ENCODE measurements at places on chromosomes 1 and 21.

GRCh38 chr1:207999274-207999915 is 88.5 kb upstream of the CD34 start:
- DNase-seq = no peak

- DNase-seq = no peak
Measured at GRCh38 chr1:228206582-228207351, 1.1 kb upstream of the OBSCN start.

GRCh38 chr1:237032029-237032428 is 10.0 kb upstream of the RYR2 start:
- DNase-seq = no peak

GRCh38 chr1:231359113-231359512 is 21.0 kb downstream of the SPRTN start:
- no peak for DNase-seq

- DNase-seq = no peak
Measured at GRCh38 chr1:96825231-96825630, 103.6 kb downstream of the PTBP2 start.

- DNase-seq = peak; percentile 74
Measured at GRCh38 chr1:20633190-20634064, at the start of gene PINK1. PINK1 (plus strand) TSS chr1:20633458; CDS start chr1:20633549, 91 bp downstream.

DNA sequence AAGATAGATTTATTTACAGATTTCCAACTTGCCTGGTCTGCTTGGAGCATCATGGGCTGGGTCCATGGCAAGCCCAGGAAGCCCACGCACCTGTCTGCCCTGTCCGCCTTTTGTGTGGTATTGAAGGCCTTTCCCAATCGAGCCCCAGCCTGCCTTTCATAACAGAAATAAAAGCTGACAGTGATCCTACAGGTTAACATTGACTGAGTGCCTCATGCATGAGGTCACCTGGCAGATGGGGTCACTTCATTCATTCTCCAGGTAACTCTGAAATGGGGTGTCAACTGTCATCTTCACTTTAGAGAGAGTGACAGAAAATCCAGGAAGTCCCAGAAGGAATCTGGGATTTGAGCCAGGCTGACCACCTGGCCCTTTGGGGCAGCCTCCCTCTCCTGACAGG is 36.3 kb upstream of the CASZ1 start:
- no peak for DNase-seq

- DNase-seq = no peak
Measured at GRCh38 chr1:204257446-204257845, 43.7 kb upstream of the GOLT1A start.

DNA sequence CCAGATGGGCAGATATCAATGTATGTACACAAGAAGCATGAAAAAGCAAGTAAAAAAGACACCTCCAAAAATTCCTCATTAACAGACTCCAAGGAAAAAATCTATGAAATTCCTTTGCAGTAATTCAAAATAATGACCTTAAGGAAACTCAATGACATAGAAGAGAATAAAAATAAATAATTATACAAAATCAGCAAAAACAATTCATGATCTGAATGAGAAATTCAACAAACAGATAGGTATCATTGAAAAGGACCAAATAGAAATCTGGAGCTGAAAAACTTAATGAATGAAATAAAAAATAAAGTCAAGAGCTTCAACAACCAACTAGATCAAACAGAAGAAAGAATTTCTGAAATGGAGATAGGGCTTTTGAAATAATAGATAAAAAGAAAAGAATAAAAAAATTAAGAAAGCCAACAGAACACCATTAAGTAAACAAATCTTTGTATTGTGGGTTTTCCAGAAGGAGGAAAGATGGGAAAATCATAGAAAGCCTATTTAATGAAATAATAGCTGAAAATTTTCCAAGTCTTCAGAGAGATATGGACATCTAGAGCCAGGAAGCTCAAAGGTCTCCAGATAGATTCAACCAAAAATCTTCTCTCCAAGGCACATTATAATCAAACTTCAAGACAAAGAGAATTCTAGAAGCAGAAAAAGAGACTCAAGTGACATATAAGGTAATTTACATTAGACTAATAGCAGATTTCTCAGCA is 52.0 kb upstream of the KCNK1 start:
- no peak for DNase-seq

GRCh38 chr1:208374391-208374941 is 130.3 kb upstream of the PLXNA2 start:
- no peak for DNase-seq

DNA sequence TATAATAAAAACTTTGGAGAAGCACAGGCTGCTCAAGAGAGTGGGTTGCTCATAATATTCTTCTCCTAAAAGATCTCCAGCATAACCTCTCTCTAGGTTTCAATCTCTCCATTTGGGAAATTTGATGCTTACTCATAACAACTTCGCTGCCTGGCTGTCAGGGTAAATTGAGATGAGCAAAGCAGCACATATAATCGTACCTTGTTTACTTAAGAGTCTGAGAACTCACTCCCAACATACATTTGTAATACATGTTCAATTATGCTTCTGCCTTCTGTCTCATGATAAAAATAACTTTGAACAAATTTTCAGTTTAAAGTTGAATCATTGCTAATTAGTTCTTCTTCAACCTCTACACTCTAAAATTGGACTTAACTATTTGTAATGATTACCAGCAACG is 68.9 kb downstream of the DUSP10 start:
- DNase-seq = no peak
